ENCODE measurements at places on chromosomes 4 and X.

DNA sequence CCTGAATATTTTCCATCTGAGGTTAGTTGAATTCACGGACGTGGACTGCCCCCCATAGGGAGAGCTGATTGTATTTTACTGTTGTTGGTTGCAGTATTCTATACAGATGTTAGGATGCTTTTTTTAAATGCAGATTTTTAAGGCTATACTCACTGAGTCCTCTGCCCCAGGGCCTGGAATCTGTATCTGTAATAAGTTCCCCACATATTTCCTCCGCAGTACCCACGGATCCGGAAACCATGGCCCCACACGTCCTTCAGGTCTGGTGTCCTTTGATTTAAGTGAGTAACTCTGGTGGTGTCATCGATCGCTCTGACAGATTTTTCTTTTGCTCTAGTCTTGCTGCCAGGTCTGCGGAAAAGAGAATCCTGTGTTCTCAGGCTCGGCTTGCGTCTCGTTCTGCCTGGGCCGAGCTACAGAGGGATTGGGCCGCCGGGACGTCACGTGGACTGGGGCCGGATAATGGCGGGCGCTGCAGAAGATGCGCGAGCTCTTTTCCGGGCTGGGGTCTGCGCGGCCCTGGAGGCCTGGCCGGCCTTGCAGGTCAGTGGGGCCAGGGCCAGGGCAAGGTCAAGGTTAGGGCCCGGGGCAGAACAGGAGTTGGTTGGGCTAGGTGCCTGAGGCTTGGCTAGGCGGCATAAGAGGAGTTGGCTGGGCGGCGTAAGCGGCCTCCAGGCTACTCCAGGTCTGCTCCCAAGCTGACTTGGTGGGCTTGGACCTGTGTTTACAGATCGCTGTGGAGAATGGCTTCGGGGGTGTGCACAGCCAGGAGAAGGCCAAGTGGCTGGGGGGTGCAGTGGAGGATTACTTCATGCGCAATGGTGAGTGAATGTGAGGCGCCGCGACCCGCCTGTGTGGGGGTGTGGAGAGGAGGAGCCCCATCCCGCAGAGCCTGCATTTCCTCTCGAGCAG lies at the start of gene TSR2:
Gene TSR2, plus strand, starts transcription at position 445 of the 912 bp plus-strand sequence. Its CDS starts 18 bp downstream, at position 463.
- DNase-seq = peak; percentile 94

DNA sequence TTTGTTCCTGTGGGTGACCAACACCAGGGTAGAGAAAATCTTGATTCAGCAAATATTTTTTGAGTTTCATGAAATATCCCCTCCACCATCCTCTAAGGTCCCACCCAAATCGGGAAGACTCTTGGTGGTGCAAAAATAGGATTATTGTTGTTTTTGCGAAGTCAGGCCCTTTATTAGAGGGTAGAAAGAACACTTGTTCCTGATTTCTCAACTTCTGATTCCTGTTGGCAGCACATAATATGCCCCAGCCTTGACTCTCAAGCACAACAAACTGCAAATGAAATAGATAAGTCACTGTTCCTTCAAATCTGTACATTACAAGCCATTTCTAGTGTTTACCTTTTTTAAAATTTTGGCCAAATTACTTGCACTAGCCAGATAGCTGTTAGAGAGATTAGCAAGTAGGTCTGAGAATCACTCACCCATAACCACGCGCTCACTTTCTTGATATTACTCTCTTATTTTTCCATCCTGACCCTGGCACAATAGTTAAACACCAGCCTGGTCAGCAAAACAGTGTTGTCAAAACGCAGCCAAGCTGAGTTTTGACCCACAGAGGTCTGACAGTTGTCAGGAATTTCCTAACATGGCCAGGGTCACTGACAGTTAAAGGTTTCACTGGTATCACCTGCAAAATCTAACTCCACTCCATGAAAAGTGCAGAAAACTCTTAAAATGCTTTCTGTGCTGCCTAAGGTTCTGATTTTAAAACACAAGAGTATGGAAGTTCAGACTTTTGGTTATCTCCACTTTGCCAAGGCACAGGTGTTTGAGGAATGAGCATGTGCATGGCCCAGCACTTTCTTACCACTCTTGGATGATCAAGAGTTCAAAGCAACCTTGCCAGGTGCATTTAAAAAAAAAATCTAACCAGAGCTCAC lies 69.8 kb downstream of the RBM47 start:
- no peak for DNase-seq

GRCh38 chr4:26077756-26078155 lies 163.7 kb downstream of the SMIM20 start:
- no peak for DNase-seq

- DNase-seq = no peak
Measured at GRCh38 chr4:7710576-7711306, 228.9 kb downstream of the AFAP1 start.

DNA sequence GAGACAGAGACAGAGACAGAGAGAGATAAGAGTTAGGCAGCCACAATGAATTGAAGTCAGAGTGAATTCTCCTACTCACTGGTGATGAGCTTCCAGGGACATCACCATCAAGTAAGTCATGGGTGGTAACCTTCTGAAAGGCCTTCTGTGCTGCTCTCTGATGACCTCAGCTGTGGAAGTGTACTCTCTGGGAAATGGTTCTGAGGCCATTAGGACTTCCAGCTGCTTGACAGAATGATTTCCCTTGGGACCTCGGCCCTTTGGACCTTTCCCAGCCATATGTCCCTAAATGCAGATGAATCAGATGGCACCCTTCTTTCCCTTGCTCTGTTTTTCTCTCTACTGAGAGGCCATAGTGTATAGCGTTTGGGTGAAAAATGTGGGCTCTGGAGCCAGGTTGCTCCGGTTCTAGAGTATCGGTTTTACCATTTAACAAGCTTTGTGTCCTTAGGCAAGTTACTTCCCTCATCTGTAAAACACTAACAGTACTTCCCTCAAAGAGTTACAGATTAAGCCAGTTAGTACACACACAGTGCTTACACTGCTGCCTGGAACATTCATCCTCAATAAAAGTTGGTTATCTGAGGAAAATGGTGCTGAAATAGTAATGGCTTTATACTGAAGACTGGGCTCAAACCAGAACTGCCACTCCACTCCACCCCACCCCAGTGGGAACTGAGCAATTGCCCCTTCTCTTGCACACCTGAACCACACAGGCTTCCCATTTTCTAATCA lies 7.6 kb downstream of the SEPTIN11 start:
- no peak for DNase-seq

- no peak for DNase-seq
Measured at GRCh38 chrX:41518127-41518840, 71.1 kb downstream of the NYX start.

DNA sequence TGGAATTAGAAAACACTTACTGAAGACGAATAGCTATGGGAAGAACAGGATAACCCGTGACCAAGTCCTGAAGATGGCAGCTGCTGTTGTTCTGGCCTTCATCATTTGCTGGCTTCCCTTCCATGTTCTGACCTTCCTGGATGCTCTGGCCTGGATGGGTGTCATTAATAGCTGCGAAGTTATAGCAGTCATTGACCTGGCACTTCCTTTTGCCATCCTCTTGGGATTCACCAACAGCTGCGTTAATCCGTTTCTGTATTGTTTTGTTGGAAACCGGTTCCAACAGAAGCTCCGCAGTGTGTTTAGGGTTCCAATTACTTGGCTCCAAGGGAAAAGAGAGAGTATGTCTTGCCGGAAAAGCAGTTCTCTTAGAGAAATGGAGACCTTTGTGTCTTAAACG lies 2.4 kb downstream of the AGTR2 start:
- no peak for DNase-seq

GRCh38 chr4:38711066-38711465 lies 47.1 kb downstream of the KLF3 start:
- DNase-seq = no peak

DNA sequence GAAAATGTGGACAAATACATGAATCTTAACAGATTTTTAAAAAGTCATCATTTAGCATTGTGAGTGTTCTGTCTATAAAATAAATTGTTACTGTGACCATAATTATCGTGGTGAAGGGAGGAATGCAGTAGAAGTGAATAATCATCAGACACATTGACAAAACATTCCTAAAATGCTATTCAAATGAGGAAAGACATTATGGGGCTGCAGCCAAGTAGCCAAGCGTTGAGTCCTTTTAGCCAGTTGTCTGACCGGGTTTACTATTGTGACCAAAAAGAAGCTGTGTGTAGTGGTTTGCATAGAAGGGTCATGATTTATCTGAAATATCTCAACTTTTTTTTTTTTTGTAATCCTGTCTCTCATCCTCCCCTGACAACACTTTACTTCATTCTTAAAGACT lies 19.5 kb downstream of the WWC2 start:
- no peak for DNase-seq

DNA sequence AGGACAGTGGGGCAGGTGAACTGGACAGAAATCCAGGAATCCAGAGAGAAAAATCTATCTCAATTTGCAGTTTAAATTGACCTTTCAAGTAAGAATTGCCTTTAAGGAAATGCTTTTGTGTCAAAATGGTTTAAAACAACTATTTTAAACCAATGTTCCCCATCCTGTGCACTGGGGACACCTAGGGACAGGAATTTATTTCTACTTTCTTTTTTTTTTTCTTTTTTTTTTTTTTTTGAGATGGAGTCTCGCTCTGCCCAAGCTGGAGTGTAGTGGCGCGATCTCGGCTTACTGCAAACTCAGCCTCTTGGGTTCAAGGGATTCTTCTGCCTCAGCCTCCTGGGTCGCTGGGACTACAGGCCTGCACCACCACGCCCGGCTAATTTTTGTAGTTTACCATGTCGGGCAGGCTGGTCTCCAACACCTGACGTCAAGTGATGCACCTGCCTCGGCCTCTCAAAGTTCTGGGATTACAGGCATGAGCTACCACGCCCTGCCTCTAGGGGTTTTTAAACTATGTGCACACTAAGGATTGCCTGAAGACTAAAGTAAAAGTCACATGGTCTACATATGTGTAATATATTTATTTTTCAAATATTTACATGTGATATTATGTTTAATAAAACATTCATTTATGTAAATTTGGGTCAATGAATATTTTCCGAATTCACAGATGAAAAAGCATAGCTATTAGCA lies 1213.4 kb downstream of the STIM2 start:
- no peak for DNase-seq

- peak; percentile 79 for DNase-seq
Measured at GRCh38 chr4:153345012-153345981, 809 bp downstream of the MND1 start.

DNA sequence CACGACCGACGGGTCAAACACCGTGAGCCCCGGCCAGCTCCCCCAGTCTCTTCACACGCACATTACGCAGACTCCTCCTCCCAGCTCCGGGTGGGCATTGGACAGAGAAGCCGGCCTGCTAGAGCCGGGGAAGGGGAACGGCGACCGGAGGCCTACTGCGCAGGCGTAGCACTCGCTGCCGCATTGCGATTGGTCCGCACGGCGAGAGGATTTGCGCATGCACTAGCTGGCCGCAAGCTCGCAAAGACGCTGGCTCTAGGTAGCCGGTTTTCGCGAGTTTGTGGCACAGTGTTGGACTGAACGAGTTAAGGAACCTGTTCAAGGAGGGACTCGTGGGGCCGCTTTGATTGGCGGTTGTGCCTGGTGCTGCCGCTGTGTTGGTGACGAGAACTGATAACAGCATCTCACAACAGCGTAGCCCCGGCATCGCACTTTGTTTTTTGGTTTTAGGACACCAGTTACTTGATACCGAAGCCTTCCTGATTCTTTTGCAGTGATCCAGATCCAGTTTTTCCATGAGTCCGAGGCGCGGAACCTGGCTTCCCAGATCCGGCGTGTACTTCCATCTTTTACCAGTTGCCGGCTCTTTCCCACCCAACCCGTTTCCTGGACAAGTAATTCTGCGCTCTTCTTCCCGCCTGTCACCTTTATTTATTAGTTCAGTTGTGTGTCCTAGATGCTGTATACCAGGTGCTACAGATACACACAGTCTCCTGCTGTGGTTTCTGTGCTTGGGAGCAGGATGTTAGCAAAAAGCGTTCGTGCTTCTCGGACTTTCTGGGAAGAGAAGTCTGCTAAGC lies at the start of gene AIFM1:
Gene AIFM1, minus strand, starts transcription at position 139 of the 800 bp plus-strand sequence. CDS start 185 bp downstream, outside the sequence.
- DNase-seq = peak; percentile 96

- no peak for DNase-seq
Measured at GRCh38 chr4:164779811-164780216, 25.9 kb downstream of the SMIM31 start.

DNA sequence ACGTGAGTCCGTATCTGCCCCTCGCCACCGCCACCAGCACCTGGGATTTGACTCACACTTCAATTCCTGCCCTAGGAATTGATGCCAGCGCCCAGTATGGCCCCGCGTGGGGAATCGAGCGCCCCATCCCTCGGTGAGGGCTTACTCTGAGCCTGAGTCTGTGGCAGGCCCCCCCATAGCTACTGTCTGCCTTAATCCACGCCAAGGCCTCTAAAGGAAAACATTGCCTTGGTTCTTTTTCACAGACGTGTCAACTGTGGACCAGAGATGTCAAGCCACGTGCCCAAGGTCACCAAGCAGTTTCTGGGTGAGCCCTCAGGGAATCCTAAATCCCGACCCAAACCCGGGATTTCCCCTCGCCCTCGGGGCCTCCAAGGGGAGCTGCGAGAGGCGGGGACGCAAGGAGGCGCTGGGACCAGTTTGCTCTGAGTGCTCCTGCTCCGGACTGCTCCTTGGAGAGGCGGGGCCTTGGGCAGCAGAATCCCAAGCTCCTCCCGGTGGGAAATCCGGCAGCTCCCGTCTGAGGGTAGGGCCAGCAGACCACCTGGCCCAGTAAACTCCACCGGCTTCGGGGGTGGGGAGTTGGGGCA lies 12.9 kb downstream of the MSX1 start:
- no peak for DNase-seq

GRCh38 chrX:139930916-139931645 lies 1.8 kb downstream of the ATP11C start:
- peak; percentile 84 for DNase-seq

DNA sequence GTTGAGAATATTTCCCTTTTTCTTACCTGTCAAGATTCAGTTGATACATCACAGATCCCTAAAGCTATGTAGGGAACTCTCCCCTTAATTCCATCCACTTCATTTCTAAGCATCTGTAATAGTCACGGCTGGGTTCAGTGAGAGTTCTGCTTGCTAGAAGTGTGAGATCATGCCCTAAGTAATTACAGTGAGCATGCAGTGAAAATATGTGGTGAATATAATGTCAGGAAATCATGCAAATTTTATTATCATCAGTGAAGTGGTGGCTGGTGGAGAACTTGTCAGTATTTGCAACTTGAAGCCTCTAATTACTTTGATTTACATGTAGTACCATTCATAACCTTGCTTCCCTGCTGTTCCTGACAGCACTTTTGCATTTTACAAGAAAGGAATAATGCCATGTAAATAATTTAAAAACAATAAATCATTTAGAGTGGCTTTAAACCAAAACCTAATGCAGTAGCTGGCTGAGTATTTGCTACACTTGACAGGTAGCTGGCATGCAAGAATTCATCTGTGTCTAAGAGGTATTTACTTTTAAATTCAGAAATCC lies 28.3 kb upstream of the CFAP299 start:
- no peak for DNase-seq

- DNase-seq = no peak
Measured at GRCh38 chr4:153560908-153561307, 94.7 kb downstream of the TMEM131L start.

- no peak for DNase-seq
Measured at GRCh38 chr4:142559986-142560385, 286.1 kb downstream of the INPP4B start.

GRCh38 chr4:85149676-85150075 lies 183.2 kb upstream of the WDFY3 start:
- DNase-seq = no peak

GRCh38 chr4:54006755-54007154 lies 57.6 kb downstream of the CHIC2 start:
- no peak for DNase-seq

GRCh38 chr4:4260185-4260751 lies 12.2 kb upstream of the TMEM128 start:
- DNase-seq = no peak

All from spleen (tissue), 13 donors.